Adrenal gland (tissue), 19 donors: ENCODE measurements at places on chromosomes 6 and 20. TPM values are rescaled to one million over a fixed set of nuclear protein-coding genes. Genes with fewer than 3 reads are reported as not detected.

DNA sequence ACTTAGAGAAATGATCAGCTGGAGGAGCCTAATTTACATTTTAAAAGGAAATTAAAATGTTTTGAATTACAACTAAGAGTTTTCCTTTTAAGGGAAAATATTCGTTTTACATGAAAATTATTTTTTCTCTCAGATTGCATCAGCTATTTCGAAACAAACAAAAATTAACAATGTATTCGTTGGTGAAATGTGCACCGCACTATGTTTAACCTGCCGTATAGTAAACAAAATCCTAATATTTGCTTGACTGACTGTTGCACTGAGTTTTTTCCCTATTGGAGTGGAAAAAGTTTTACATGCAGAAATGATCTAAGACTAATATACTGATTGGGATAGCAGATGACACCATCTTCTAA lies 5.7 kb downstream of the PDE10A start:
- peaks cover 7% of the 10 kb centered on the region for H3K4me1 ChIP-seq
- no peak for DNase-seq

- no peaks in the 10 kb centered on the region for H3K27me3 ChIP-seq
- H3K36me3 ChIP-seq = no peaks in the 10 kb centered on the region
- H3K27ac ChIP-seq = no peak overlapping the region
- DNase-seq = no peak
Observed at GRCh38 chr6:5078121-5078669, 6.9 kb upstream of the PPP1R3G start.

The NHSL1 gene
- 8.6 TPM for total RNA-seq

The TOP1 gene
- total RNA-seq = 24.9 TPM

GRCh38 chr6:18214003-18214402 lies 50.3 kb downstream of the DEK start:
- H3K27ac ChIP-seq = no peak overlapping the region
- H3K4me1 ChIP-seq = no peaks in the 10 kb centered on the region
- no peak for DNase-seq
- no peaks in the 10 kb centered on the region for H3K27me3 ChIP-seq

GRCh38 chr20:56843817-56844216 lies 214.7 kb downstream of the TFAP2C start:
- H3K4me1 ChIP-seq = no peaks in the 10 kb centered on the region
- H3K27me3 ChIP-seq = peaks cover 4% of the 10 kb centered on the region
- DNase-seq = no peak
- no peak overlapping the region for H3K27ac ChIP-seq
- no peaks in the 10 kb centered on the region for H3K36me3 ChIP-seq
- no peak overlapping the region for H3K4me3 ChIP-seq

The WFDC12 gene
- total RNA-seq = not detected

The BTNL2 gene
- total RNA-seq = 0.31 TPM

DNA sequence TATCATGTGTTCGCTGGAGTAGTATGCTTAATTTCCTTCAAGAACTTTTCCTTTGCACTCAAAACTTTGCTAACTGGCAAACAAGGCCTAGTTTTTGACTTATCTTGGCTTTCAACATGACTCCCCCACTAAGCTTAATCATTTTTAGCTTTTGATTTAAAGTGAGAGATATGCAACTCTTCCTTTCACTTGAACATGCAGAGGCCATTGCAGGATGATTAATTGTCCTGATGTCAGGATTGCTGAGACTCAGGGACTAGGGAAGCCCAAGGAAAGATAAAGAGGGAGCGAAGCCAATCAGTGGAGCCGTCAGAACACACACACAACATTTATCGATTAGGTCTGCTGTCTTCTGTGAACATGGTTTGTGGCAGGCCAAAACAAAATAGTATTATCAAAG lies 491.4 kb downstream of the CBLN4 start:
- no peak overlapping the region for H3K27ac ChIP-seq
- H3K4me1 ChIP-seq = no peaks in the 10 kb centered on the region
- H3K4me3 ChIP-seq = no peak overlapping the region
- no peak for DNase-seq
- H3K27me3 ChIP-seq = no peaks in the 10 kb centered on the region

- H3K27ac ChIP-seq = no peak overlapping the region
- H3K36me3 ChIP-seq = no peaks in the 10 kb centered on the region
- no peak overlapping the region for H3K4me3 ChIP-seq
Observed at GRCh38 chr6:149510793-149511512, 26.1 kb upstream of the ZC3H12D start.

- H3K27ac ChIP-seq = no peak overlapping the region
- H3K4me1 ChIP-seq = no peaks in the 10 kb centered on the region
- no peak for DNase-seq
- H3K4me3 ChIP-seq = no peak overlapping the region
- H3K36me3 ChIP-seq = no peaks in the 10 kb centered on the region
- no peaks in the 10 kb centered on the region for H3K27me3 ChIP-seq
Observed at GRCh38 chr6:25875563-25875905, 1.5 kb upstream of the SLC17A3 start.

DNA sequence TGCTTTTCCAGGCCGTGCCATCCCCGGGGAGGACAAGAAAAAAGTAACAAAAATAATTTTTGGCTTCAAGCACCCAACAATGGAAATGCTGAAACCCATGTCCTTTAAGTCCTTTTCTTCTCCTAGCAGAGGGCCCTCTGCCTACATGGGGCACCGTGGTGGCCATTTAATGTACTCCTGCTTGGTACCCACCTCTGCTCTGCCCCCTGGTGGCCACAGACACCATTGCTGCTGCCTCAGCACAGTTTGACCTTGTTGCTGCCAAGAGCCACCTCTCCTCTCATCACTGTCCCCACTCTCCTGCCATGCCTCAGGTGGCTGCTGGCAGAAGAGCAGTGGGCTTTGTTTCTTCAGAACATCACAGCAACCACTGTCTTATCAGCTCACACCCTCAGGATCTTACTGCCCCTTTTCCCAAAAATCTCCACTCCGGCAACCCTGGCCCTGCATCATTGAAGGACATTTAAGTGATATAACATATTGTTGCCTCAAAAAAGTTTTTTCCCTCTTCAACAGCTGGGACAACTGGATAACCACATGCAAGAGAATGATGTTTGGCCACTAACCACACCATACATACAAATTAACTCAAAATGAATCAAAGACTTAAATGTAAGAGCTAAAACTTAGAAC lies 12.9 kb upstream of the ARMC2 start:
- no peaks in the 10 kb centered on the region for H3K27me3 ChIP-seq
- H3K4me3 ChIP-seq = no peak overlapping the region
- peak; percentile 81 for DNase-seq
- no peak overlapping the region for H3K27ac ChIP-seq
- H3K36me3 ChIP-seq = no peaks in the 10 kb centered on the region
- H3K4me1 ChIP-seq = peaks cover 4% of the 10 kb centered on the region

- no peaks in the 10 kb centered on the region for H3K27me3 ChIP-seq
- H3K4me1 ChIP-seq = no peaks in the 10 kb centered on the region
- H3K4me3 ChIP-seq = no peak overlapping the region
- no peak for DNase-seq
- no peak overlapping the region for H3K27ac ChIP-seq
- H3K36me3 ChIP-seq = no peaks in the 10 kb centered on the region
Observed at GRCh38 chr6:14333556-14334305, 216.2 kb downstream of the CD83 start.

GRCh38 chr20:21548390-21549035 lies 34.6 kb upstream of the NKX2-2 start:
- H3K4me1 ChIP-seq = no peaks in the 10 kb centered on the region
- DNase-seq = no peak
- H3K27me3 ChIP-seq = no peaks in the 10 kb centered on the region
- no peak overlapping the region for H3K27ac ChIP-seq
- no peaks in the 10 kb centered on the region for H3K36me3 ChIP-seq
- H3K4me3 ChIP-seq = no peak overlapping the region

The IL17A gene
- not detected for total RNA-seq

DNA sequence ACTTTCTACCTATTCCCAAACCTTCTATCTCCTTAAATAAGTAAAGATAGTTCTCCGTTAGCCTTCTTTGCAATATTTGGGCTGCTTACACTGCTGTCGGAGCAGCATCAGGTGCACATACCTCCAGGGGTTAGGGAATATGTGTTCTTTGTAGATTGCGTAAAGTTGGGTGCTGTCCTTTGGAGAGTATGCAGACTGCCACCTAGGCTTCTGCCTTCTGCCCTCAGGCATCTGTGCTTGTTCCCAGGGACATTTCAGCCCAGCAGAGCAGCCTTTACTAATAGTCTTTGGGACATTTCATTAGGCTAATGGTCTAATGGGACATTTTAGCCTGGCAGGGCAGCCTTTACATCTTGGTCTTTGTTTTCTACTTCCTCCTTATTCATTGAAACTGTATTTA lies 260.6 kb downstream of the TPBG start:
- no peaks in the 10 kb centered on the region for H3K4me1 ChIP-seq
- no peak overlapping the region for H3K4me3 ChIP-seq
- DNase-seq = no peak

The MUC21 gene
- not detected for total RNA-seq

DNA sequence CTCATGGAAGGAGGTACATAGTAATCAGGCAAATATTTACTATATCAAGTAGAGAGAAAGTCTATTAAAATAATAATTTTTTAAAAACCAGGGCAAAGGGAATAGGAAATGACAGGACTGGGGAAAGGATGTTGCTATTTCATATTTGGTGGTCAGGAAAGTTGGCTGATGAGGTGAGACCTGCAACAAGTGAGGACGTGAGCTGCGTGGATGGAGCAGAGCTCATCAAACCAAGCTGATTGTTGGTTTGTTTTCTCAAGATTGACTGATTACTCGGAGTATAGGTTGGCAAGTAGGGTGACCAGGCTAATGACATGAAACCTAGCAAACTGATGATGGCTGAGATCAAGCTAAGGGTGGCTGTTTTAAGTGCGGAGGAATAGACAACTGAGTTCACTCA lies 6.0 kb downstream of the GJA1 start:
- H3K27ac ChIP-seq = peak overlapping the region; percentile 17
- H3K4me3 ChIP-seq = no peak overlapping the region
- no peaks in the 10 kb centered on the region for H3K27me3 ChIP-seq
- H3K36me3 ChIP-seq = no peaks in the 10 kb centered on the region
- H3K4me1 ChIP-seq = peaks cover 53% of the 10 kb centered on the region
- DNase-seq = no peak

DNA sequence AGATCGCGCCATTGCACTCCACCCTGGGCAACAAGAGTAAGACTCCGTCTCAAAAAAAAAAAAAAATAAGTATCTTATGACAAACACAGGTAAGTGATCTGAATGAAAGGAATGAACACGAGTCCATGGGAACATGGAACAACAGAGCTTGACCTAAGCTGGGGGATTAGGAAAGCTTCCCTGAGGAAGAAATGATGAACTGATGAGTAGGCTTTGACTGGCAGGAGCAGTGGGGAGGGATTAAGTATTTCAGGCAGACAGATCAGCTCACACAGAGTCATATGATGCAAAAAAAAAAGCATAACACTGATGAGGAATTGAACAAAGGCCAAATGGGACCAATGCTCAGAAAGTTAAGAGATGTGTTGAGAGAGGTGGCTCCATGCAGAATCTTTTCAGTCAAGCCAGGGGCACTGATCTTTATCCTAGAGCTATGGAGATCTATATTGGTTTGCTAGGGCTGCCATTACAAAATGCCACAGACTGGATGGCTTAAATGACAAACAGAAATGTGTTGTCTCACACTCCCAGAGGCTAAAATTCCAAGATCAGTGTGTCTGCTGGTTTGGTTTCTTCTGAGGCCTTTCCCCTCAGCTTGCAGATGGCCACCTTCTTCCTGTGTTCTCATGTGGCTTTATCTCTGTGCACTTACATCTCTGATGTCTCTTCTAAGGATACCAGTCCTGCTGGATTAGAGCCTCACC lies 85.6 kb downstream of the ANKRD6 start:
- no peaks in the 10 kb centered on the region for H3K4me1 ChIP-seq
- no peak overlapping the region for H3K27ac ChIP-seq
- H3K27me3 ChIP-seq = no peaks in the 10 kb centered on the region
- no peak for DNase-seq
- H3K36me3 ChIP-seq = no peaks in the 10 kb centered on the region

The ALDH8A1 gene
- total RNA-seq = 0.63 TPM

The SCUBE3 gene
- total RNA-seq = 1.9 TPM

GRCh38 chr6:4888841-4889240 lies 112.6 kb downstream of the CDYL start:
- no peaks in the 10 kb centered on the region for H3K27me3 ChIP-seq
- DNase-seq = no peak
- no peak overlapping the region for H3K27ac ChIP-seq
- no peaks in the 10 kb centered on the region for H3K4me1 ChIP-seq

DNA sequence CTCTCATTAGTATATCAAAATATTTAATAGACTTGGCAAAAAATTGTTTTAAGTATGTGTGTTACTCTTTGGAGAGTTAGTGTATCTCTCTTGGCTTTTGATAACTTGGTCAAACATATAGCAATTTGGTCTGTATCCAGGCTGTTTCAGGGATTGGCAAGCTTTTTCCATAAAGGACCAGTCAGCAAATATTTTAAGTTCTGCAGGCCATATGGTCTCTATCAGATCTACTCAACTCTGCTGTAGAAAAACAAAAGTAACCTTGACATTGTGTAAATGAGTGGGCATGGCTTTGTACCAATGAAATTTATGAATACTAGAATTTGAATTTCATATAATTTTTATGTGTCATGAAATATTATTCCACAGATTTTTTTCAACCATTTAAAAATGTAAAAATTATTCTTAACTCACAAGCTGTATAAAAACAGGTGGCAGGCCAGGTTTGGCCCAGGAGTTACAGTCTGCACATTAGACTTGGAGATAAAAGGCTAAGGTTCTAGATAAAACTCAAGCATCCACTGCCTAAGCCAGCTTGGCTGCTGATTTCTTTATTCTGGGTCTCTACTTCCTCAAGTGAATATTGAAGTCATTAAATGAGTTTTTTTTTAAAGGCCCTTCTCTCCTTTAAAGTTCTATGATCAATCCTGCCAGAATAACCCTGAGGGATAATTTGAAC lies 13.7 kb downstream of the GSTA4 start:
- no peaks in the 10 kb centered on the region for H3K27me3 ChIP-seq
- H3K27ac ChIP-seq = no peak overlapping the region

DNA sequence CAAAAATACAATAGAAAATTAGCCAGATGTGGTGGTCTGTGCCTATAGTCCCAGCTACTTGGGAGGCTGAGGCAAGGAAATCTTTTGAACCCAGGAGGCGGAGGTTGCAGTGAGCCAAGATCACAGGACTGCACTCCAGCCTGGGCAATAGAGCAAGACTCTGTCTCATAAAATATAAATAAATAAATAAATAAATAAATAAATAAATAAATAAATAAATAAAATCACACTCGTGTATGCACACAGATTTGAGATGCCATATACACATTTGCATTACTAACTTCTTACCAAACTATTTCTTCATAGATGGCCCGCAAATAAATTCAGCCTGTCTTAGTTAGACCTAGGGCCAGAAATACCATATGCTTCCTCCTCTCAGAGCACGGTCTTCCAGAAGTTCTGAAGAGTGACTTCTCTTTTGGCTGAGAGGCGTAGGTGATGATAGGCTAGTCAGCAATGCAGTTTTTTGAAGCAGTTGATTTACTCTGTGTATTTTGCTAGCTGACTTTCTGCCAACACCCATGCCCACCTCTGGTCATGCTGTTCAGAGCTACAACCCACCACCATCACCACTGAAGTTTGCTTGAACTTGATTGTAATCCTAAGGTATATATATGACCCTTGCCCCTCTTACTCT lies 150.1 kb downstream of the SASH1 start:
- no peaks in the 10 kb centered on the region for H3K4me1 ChIP-seq
- DNase-seq = no peak
- no peak overlapping the region for H3K27ac ChIP-seq
- H3K27me3 ChIP-seq = no peaks in the 10 kb centered on the region
- no peak overlapping the region for H3K4me3 ChIP-seq

The BPIFB2 gene
- total RNA-seq = not detected

GRCh38 chr6:169046483-169047192 lies 207.0 kb downstream of the THBS2 start:
- peak; percentile 72 for DNase-seq
- H3K27ac ChIP-seq = no peak overlapping the region
- no peaks in the 10 kb centered on the region for H3K27me3 ChIP-seq
- H3K36me3 ChIP-seq = no peaks in the 10 kb centered on the region
